LNCaP clone FGC (cell line): ENCODE measurements at places on chromosomes 7 and 10.

- no peak for DNase-seq
Observed at GRCh38 chr10:101014230-101014884, 14.7 kb downstream of the LZTS2 start.

GRCh38 chr7:35418716-35419390, 165.0 kb upstream of the TBX20 start:
- DNase-seq: no peak

- no peak for DNase-seq
Observed at GRCh38 chr7:24213311-24213710, 70.7 kb upstream of the NPY start.

DNA sequence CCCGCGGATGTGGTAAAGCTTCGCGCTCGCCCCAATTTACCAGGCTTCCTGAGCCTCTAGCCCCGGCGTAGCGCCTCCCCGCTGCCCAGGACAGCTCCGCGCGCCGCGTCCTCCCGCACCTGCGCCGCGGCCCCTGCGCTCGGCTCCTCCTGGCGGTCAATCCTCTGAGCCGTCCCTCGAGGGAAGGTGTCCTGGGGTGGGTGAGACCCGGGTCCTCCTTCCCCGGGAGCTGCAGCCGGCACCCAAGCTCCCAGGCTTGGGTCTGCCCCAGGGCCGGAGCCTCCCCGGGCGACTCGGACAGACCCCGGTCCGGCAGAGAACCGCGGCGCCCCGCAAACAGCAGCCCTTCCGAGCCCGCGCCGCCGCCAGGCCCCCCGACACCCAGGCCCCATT, 512 bp downstream of the OSBPL3 start:
- no peak for DNase-seq

DNA sequence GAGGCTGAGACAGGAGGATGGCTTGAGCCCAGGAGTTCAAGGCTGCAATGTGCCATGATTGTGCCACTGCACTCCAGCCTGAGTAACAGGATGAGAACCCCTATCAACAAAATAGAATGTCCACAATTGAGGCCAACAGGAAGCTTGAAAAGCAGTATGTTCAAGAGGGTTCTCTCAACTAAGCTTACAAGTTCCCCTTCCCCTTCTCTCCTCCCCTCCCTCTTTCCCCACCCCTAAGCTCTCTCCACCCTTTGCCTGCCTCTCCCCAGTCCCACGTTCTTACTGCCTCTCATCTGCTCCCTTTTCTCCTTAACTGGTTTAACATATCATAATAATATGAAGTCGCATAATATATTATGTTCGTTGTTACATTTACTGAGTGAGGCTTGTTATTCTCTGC, 35.4 kb downstream of the KIAA1549 start:
- no peak for DNase-seq

- DNase-seq: no peak
Observed at GRCh38 chr7:39892361-39892760, 57.7 kb upstream of the CDK13 start.

DNA sequence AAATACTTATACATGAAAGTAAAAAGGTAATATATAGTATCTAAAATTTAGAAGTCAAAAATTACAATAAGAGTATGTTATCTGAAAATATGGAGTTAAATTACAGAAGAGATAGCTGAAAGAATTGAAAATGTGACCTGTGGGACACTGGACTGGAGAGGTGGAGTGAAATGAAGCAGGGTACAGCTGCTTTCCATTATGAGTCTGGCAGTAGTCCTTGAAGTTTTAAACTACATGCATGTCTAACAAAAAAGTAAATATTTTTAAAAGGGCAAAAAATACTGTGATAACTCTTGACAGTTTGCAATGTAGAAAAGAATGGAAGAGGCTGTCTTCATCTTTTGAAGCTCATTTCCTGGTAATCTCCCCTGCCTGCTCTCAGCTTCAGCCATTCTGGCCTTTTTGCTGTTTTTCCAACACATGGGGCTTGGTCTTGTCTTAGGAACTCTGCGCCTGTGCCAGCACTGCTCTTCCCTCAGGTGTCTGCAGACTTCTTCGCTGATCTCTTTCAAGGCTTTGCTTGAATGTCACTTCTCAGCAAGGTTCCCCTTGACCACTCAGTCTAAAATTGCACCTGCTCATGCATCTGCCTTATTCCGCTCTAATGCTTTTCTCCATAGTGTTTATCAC, 36.9 kb downstream of the PTPRZ1 start:
- no peak for DNase-seq
